NCI-H1105 treated with DMSO at 0.1 percent for 48 hours (cell line): ENCODE measurements at places on chromosomes 5 and 9.

- DNase-seq = peak; percentile 77
Measured at GRCh38 chr5:11904265-11904906, at the start of gene CTNND2. TSS of gene CTNND2 (minus strand) at chr5:11904446. CDS start at chr5:11903853, 593 bp downstream.

- no peak for DNase-seq
Measured at GRCh38 chr9:77939149-77939668, 92.4 kb downstream of the GNAQ start.

GRCh38 chr5:657570-657969 is 35.6 kb downstream of the TPPP start:
- DNase-seq = no peak

DNA sequence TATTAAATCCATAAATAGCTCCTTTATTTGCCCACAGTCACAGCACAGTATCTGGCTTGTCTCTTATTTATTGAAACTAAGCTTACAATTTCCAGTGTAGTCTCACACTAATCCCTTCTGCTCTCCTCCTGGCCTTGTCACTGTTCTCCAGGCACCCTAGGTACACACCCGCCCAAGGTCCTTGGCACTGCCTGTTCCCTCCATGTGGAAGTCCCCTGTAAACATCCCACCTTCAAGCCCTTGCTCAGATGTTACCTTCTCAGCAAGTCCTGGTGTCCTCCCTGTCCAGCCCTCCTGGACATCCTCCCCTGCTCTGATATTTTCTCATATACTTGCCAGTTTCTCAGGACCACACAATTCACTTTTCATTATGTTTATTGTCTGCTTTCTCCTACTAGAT is 44.2 kb upstream of the CFAP157 start:
- DNase-seq = no peak

- DNase-seq = peak; percentile 15
Measured at GRCh38 chr9:99222416-99223270, 561 bp downstream of the SEC61B start.

DNA sequence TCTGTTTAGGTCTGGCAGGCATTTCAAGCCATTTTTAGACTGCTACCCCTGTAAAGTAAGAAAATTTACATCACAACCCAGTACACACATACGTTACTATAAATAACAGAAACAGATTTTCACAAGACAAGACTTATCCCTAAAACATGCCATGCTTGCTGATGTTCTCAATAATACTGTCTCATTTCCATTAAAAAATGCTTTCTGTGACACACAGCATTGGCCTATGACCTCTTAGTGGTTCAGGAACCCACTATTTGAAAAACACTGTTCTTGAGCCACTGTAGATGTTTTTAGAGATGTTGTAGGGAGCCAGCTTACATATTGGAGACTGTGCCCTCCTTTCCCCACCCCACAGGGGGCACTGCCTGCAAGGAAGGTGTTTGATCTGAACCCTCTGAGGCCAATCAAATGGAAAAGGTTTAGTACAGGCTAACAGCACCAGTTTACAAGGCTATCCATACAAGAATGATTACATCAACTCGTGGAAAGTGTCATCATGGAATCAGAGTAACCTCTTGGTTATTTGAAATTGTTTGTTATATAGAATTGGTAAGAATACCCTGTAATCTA is 30.8 kb downstream of the ZSWIM6 start:
- DNase-seq = no peak

DNA sequence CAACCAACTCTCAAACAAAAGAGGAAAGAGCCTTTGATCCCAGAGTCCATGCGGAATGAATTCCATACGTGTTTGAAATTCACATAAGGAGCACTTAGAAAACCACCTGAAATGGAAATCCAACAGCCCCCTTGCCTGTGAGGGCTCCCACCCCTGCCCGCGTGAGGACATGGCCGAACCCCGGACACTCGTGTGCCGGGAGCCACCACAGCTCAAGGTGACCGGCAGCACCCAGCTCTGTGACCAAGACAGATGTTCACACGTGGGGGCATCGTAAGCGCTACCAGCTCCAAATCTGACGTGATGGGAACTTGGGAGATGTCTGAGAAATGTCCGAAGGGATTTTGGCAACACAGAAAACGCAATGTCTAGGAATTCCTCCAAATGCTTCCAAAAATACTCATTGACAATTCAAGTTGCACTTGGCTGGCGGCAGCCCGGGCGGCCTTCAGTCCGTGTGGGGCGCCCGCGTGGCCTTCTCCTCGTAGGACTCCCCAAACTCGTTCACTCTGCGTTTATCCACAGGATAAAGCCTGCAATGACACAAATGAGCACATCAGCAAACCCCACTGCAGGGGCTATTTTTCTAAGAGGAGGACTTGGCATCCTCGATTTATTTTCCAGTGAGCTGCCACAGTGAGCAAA is 23.2 kb upstream of the TERT start:
- no peak for DNase-seq

GRCh38 chr9:127796225-127796813 is 6.4 kb upstream of the FPGS start:
- no peak for DNase-seq

- DNase-seq = peak; percentile 16
Measured at GRCh38 chr9:130124085-130124860, 47.9 kb upstream of the NCS1 start.

DNA sequence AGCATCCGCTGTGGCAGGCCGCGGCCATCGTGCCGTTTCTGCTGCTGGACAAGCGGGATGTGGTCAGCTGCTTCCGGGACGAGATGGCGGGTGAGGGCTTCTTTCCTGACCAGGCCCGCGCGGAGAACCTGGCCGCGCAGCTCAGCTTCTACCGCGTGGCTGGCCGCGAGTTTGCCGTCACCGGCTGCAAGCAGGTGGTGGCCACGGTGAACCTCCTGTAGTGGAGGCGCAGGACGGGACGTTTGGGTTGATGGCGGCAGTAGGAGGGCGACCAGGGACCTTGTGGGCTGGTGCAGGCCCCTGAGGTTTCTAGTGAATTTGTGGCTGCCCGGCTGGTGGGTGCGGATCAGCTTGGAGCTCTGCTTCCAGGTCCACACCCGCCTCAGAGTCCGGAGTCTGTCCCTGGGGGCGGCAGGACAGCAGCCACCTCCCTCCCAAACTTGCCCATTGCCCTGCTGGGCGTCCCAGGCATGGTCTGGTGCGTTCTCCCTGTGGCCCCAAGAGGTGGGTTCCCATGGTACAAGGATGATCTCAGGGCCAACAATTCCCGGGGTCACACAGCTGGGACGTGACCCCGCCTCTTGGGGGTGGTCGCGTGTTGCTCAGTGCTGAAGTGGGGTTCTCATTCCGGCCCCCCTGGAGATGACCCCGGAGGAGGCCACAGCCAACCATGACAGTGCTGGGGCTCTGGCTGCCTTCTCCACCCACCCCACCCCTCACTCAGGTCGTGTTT is 2.4 kb downstream of the TOR4A start:
- DNase-seq = no peak

GRCh38 chr9:92094655-92095054 is 20.6 kb downstream of the SPTLC1 start:
- DNase-seq = no peak

GRCh38 chr5:103598997-103599566 is 36.5 kb upstream of the NUDT12 start:
- no peak for DNase-seq

- DNase-seq = no peak
Measured at GRCh38 chr5:55483885-55484284, 50.9 kb downstream of the PLPP1 start.

DNA sequence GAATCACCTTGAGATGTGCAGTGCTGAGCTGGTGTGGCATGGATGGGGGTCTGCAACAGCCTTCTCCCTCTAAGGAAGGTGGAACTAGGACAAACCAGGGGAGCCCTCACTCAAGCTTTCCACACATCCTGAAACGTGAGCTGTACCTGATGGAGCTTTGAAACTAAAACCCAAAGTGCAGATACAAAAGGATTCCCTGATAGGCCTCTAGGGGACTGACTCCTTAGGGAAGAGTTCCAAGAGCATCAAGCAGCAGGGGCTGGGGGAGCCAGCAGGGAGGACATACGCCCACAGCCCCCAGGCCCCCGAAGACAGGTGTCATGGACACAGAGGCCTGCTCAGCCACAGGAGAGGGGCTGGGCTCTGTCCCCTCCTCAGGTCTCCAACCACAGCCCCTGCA is 17.7 kb downstream of the ARHGEF37 start:
- DNase-seq = no peak

DNA sequence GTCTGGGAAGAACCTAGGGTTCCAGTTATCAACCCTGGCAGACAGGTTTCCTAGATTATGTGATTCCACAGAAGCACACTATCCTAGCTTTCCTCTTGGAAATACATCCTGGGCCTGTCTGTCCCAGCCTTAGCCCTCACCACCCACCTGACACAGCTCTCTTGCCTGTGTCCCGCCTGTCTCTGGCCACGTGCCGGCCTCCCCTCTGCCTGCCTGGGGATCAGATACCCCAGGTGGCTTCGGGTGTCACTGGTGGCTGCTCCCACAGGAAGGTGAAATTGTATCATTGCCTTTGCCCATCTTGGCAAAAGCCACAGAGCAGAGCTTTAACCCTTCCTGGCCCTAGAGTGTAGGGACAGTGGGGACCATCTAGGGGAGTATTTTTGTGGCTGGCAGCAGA is 6.2 kb downstream of the COL27A1 start:
- DNase-seq = no peak

- peak; percentile 50 for DNase-seq
Measured at GRCh38 chr9:70480405-70480980, 66.0 kb upstream of the KLF9 start.

DNA sequence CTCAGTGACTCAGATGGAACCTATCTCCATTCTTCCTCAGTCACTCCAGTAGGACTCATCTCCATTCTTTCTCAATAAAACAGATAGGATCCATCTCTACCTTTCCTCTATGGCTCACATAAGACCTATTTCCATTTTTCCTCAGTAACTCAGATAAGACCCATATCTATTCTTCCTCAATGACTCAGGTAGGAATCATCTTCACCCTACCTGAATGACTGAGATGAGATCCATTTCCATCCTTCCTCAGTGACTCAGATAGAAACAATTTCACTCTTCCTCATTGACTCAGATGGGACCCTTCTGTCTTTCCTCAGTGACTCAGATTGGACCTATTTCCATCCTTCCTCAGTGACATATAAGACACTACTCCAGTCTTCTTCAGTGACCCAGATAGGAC is 165.1 kb downstream of the FBXO4 start:
- no peak for DNase-seq

GRCh38 chr5:164051745-164052144 is 546.3 kb downstream of the MAT2B start:
- no peak for DNase-seq

GRCh38 chr5:14983666-14984441 is 112.3 kb upstream of the ANKH start:
- no peak for DNase-seq

DNA sequence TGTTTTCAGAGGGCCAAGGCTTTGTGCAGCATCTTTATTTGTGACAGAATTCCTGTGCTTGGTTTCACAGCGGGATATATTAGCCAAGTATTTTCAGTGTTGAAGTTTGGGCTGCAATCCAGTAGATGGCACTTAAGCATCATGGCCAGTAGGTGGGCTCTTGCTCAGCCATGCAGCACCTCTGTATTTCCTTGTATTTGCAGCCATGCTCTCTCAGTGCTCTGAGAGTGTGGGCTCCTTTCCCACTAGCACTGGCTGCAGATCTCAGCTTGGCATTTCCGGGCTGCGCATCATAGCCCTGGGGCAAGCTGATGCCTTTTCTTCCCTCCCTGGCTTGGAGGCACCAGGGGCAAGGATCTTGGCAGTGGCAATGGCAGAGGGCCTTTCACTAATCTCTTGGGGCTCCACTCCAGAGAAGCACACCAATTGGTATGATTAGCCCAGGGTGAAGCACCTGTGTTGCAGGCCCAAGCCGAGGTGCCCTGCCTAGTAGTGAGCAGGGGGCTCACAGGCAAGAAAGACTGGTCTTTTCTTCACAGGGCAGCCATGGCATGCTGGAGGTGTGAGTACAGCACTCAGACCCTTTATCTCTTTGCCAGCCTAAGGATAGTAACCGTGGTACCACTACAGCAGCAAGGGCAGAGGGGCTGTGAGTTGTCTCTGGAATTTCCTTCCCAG is 48.3 kb downstream of the SLCO6A1 start:
- DNase-seq = no peak

DNA sequence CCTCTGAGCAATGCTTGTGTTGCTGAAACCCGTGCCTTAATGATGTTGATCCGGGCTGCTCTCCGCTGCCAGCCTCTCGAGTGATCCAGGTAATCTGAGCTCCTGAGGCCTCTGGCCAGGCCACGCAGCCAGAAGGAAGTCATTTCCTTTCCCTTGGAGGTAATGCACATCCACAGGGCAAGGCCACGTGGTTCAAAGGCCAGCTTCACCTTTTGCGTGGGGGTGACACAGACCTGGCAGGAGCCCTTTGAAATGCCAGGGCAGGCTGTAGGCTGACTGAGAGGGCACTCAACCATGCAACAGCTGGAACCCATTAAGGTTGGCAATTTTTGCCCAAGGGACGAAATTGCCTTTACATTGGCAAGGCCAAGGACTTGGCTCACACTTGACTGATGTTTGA is 80.4 kb downstream of the LIX1 start:
- peak; percentile 8 for DNase-seq
